ENCODE measurements at places on chromosomes 3 and 15. TPM values are rescaled to one million over a fixed set of nuclear protein-coding genes. Genes with fewer than 3 reads are reported as not detected.

The RTP4 gene
- total RNA-seq = not detected

The DPPA4 gene
- total RNA-seq = 796 TPM

DNA sequence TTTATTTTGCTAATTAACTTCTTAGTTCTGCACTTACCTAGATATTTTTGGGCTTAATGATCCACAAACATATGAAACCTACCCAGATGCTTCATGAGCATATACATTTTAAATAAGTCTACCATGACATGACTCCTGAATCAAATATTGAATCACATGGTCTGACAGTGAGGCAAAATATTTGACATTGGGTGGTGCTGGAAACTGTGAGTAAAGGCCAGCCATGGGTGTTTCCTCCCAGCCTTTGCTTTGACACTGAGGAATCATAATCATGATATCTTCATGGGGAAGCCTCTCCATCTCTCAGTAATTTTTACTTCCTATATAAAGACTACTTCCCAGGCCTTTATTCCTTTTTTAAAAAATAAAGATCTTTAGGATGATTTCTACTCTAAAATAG is 22.8 kb upstream of the SSR3 start:
- H3K36me3 ChIP-seq = no peaks in the 10 kb centered on the region
- no peaks in the 10 kb centered on the region for H3K27me3 ChIP-seq
- DNase-seq = no peak

DNA sequence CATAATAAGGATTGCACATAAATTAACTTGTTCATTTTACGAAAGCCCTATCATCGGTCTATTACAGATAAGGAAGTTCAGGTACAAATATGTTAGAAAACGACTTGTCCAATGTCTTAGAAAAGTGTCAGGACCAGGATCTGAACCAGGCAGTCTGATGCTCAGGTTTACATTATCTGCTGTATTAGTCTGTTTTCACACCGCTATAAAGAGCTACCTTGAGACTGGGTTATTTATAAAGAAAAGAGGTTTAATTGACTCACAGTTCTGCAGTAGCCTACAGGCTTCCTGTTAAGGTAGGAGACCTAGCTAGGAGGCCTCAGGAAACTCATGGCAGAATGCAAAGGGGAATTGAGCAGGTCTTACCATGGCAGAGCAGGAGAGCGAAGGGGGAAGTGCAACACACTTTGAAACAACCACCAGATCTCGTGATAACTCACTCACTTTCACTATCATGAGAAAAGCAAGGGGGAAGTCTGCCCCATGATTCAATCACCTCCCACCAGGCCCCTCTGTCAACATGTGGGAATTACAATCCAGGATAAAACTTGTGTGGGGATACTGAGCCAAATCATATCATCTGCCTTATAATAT is 45.8 kb upstream of the GOLIM4 start:
- H3K4me3 ChIP-seq = no peak overlapping the region
- H3K4me1 ChIP-seq = peaks cover 3% of the 10 kb centered on the region
- no peak for DNase-seq
- H3K36me3 ChIP-seq = no peaks in the 10 kb centered on the region
- H3K27me3 ChIP-seq = no peaks in the 10 kb centered on the region

DNA sequence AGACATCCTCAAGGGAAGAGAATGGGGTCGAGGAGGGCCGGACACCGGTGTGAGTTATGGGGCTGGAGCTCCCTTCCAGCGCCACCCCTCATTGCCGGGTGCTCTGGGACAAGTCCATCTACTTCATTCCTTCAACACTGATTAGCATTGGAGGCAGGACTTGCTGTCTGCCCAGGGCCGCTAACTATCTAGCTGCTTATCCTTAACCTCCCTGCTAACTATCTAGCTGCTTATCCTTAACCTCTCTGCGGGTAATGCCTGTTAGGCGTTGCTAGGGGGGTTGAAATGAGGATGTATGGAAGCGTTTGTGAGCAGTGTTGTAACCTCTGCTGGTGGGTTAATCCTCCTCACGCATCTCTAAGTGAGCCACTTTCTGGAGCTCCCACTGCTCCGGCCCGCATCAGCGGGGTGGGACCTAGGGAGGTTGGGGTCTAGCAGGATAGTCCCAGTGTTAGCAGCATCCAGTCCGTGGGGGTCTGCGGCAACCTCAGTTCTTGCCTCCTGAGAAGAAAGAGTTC is 10.9 kb upstream of the CHAC1 start:
- H3K27me3 ChIP-seq = no peaks in the 10 kb centered on the region
- no peaks in the 10 kb centered on the region for H3K36me3 ChIP-seq
- H3K4me1 ChIP-seq = no peaks in the 10 kb centered on the region
- peak overlapping the region; percentile 56 for H3K4me3 ChIP-seq
- peak; percentile 21 for DNase-seq

GRCh38 chr3:143511174-143511879 is 336.9 kb downstream of the SLC9A9 start:
- H3K27me3 ChIP-seq = no peaks in the 10 kb centered on the region
- H3K4me1 ChIP-seq = peaks cover 2% of the 10 kb centered on the region
- H3K4me3 ChIP-seq = no peak overlapping the region
- no peak overlapping the region for H3K27ac ChIP-seq
- no peaks in the 10 kb centered on the region for H3K36me3 ChIP-seq

GRCh38 chr15:41020829-41021228 is 67.6 kb downstream of the CHAC1 start:
- no peak for DNase-seq
- no peak overlapping the region for H3K4me3 ChIP-seq
- no peaks in the 10 kb centered on the region for H3K27me3 ChIP-seq
- peaks cover 8% of the 10 kb centered on the region for H3K36me3 ChIP-seq

GRCh38 chr3:117219296-117219695 is 509.7 kb downstream of the TUSC7 start:
- no peaks in the 10 kb centered on the region for H3K27me3 ChIP-seq
- H3K4me1 ChIP-seq = no peaks in the 10 kb centered on the region
- H3K36me3 ChIP-seq = no peaks in the 10 kb centered on the region
- DNase-seq = no peak
- H3K27ac ChIP-seq = no peak overlapping the region
- no peak overlapping the region for H3K4me3 ChIP-seq

GRCh38 chr3:113247068-113247467 is 35.7 kb downstream of the BOC start:
- no peaks in the 10 kb centered on the region for H3K27me3 ChIP-seq
- DNase-seq = no peak

- no peaks in the 10 kb centered on the region for H3K4me1 ChIP-seq
- H3K36me3 ChIP-seq = no peaks in the 10 kb centered on the region
- DNase-seq = peak; percentile 55
- no peaks in the 10 kb centered on the region for H3K27me3 ChIP-seq
- peak overlapping the region; percentile 94 for H3K4me3 ChIP-seq
These were observed 186.7 kb downstream of the NLGN1 start for GRCh38 chr3:173584093-173584837.

- no peaks in the 10 kb centered on the region for H3K36me3 ChIP-seq
- H3K27me3 ChIP-seq = no peaks in the 10 kb centered on the region
- H3K4me3 ChIP-seq = no peak overlapping the region
- H3K4me1 ChIP-seq = no peaks in the 10 kb centered on the region
- no peak for DNase-seq
- H3K27ac ChIP-seq = no peak overlapping the region
These were observed 12.7 kb upstream of the RFC4 start for GRCh38 chr3:186818956-186819355.

- peaks cover 10% of the 10 kb centered on the region for H3K4me1 ChIP-seq
- DNase-seq = no peak
- H3K27ac ChIP-seq = no peak overlapping the region
- no peak overlapping the region for H3K4me3 ChIP-seq
These were observed 90.1 kb downstream of the AAGAB start for GRCh38 chr15:67164401-67164791.

All from H9 (cell line).